Stimulated activated CD8-positive, alpha-beta memory T cell treated with anti-CD3 and anti-CD28 coated beads, Interleukin-7, amount 100 ng/mL, for 1 hour (primary cell): ENCODE measurements at places on chromosomes 2 and 18.

- no peak for DNase-seq
Measured at GRCh38 chr2:199128476-199129229, 329.1 kb downstream of the SATB2 start.

- no peak for DNase-seq
Measured at GRCh38 chr2:186637497-186637800, 47.6 kb downstream of the ITGAV start.

DNA sequence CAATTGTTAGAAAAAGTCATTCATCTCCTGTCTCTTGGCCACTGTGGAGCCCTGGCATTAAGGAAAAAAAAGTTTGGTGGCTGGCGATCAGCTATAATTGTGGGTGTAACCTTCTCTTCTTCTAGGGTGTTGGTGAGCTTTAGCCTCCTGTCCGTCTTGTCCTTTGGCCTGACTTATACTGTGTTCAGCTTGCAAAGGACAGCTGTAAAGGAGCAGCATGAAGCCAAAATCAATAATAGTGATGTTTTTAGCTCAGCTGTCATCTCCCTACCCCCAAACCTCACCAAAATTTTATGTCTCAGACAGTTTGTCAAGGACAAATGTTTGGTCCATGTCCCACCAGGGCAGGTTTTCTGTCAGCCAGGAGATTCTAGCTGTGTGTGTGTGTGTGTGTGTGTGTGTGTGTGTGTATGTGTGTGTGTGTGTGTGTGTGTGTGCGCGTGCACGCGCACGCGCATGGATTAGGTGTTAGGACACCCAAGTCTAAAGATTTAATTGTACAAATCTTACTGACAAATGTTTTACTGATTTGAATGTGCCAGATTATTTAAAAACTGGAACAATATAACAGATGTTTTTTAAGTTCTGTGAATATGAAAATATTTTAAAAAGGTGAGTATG, 109.2 kb downstream of the PTPRM start:
- DNase-seq = no peak

GRCh38 chr18:54247511-54248175, 21.7 kb upstream of the POLI start:
- DNase-seq = no peak

GRCh38 chr18:46728219-46728930, 28.5 kb downstream of the ST8SIA5 start:
- DNase-seq = no peak

DNA sequence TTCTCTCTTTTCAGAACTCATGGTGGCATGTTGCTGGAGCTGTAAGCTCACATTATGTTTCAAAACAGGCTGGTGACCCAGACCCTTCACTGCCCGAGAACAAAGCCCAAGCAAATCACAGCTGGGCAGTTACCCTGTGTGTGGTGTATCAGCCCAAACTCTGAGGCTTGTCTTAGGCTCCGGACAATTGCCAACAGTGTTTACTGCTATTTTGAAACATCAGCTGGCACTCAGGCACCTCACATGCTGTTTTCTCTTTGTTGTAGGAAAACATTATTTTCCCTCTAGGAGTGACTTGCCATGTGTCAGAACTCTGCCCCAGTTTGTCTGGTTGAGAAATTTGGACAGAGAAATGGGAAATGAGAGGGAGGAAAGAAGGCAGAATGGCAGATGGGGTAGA, 237.6 kb upstream of the APCDD1 start:
- no peak for DNase-seq

DNA sequence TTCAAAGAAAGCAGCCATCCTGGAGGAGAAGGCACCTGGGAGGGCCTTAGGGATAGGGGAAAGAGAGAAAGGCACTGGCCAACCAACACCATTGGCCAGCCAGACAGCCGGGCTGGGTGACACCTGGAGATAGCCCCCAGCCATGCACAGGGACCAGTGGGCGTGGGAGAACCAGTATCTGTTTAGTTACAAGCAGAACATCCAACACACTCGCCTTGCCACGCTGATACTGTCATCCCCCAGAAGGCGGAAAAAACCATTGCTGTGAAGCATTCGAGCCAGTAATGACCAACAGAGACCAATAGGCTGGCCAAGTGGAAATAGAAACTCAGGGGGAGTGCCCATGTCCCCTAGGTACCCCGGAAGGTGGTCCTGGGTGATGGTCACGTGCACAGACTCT, 15.5 kb downstream of the ASPRV1 start:
- DNase-seq = no peak

DNA sequence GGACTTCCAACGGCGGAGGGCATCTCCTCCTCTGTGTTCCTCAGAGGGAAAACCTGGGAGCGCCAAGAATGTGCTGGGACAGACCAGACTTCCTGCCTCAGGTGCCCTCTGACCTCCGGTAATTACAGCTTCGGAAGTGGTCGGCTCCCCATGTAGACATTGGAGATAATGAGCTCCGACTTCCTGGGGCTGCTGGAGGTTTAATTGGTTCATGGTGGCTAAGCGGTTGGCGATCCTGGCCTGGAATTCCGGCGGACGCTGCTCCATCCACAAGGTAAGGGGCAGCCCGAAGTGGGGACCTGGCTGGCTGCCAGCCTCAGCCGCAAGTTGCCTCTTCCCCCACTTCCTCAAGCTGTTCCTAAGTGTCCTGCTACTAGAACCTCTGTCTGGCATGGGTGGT, 83.2 kb upstream of the EPC2 start:
- DNase-seq = no peak

GRCh38 chr2:120921457-120921856, 185.8 kb downstream of the GLI2 start:
- DNase-seq = no peak

- DNase-seq = no peak
Measured at GRCh38 chr2:190927301-190927700, 46.7 kb downstream of the GLS start.

GRCh38 chr2:10283106-10284062, 19.3 kb upstream of the HPCAL1 start:
- no peak for DNase-seq

- DNase-seq = no peak
Measured at GRCh38 chr2:239442192-239442591, 41.4 kb upstream of the HDAC4 start.

GRCh38 chr2:85681372-85681763, 12.8 kb upstream of the GNLY start:
- DNase-seq = no peak

GRCh38 chr2:106065983-106066820, 127.9 kb downstream of the UXS1 start:
- DNase-seq = no peak

- no peak for DNase-seq
Measured at GRCh38 chr2:196409376-196409775, 230.1 kb upstream of the CCDC150 start.

DNA sequence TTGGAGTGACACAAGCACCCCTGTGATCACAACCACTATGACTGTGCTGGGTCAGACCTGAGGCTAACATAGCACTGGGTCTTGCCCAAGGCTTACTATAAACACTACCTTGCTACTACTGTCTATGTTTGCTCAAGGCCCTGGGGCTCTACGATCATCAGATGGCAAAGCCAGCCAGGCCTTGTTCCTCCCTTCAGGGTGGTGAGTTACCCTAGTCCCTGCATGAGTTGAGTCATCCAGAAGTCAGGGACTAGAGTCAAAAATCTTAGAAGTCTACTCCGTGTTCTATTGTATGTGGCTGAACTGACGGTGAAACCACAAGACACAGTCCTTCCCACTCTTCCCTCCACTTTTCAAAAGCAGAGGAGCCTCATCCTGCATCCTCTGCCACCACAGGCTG, 551.2 kb upstream of the FSIP2 start:
- DNase-seq = no peak

- DNase-seq = no peak
Measured at GRCh38 chr2:84888401-84889276, 7.8 kb upstream of the TRABD2A start.

DNA sequence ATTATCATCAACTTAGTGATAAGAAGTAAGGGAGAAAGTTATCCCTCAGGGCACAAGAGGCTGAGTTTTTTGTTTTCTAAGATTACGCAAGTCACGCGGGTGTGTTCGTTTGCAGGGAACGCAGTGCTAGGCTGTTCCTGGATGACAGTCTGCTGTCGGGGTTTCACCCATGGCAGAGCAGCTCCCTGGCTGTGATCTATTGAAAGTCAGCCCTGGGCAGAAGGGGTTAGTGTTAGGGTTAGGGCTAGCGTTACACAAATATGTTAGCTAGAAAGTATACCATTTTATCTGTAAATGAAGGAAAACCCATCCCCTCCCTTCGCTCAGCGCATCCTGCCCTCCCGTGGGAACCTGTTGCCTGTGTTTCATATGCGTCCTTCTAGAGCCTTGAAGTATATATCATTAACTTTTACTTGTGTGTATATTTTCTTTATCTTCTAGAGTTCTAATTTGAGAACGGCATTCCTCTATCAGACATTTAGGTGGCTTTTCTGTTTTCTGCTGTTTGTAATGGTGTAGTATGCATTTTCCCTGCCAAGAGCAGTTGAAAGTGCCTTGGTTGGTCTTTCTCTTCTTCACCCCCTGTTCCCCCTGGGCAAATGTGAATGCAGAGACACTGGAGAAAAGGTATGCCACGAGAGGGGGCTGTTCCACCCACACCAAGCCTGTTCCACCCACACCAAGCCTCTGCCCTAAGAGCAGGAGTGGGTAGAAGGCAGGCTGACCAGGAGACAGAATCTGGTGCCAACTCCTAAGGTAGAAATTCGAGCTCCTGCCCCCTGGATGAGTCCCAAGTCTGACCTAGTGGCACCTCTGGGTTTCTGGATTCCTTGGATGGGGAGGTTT, 47.0 kb downstream of the ARMC9 start:
- DNase-seq = no peak

DNA sequence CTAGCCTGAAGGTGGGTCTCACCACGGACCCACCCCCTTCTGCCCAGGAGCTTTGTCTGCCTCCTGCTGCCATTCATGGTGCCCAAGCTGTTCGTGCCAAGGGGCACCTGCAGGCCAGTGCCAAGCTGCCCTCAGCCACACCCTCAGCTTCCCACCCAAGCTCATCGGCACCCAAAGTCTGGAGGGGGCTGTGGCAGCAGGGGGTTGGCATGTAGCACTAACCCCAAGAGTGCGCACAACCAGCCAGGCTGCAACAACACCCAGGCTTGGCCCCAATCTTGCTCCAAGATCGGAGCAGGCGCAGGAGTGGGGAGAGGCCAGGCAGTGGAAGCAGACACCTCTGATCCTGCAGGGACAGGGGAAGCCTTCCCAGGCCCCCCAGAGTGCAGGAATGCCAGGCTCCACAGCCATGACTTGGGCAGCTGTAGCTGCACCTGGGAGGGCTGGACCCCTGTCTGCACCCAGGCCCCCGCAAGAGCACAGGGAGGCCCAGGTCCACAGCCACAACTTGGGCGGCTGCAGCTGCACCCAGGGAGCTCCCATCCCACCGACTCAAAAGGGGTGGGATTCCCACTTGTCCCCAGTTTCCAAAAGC, 89.9 kb downstream of the ATAD2B start:
- DNase-seq = no peak

- DNase-seq = no peak
Measured at GRCh38 chr2:169260846-169261642, 101.3 kb downstream of the LRP2 start.

- no peak for DNase-seq
Measured at GRCh38 chr2:236308855-236309668, 44.9 kb upstream of the ASB18 start.

GRCh38 chr2:108377401-108377800, 353 bp upstream of the SULT1C4 start:
- DNase-seq = no peak

DNA sequence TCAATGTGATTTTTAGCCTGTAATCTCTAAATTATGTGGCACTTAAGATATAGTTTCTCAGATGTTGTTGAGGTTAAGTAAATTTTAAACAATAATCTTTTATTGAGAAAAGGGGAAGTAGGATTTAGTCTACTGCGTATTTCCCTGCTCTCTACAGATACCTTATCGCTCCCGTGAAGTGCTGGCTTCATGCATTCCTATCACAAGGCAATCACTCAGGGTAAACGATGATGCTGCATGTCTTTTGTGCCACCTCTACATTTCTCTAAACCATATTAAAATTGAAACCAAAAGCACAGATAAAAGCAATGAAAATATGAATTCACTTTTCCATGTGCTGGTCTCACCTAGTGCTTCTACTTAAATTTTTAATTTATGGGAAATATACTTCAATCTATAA, 14.4 kb upstream of the RPE start:
- DNase-seq = no peak

DNA sequence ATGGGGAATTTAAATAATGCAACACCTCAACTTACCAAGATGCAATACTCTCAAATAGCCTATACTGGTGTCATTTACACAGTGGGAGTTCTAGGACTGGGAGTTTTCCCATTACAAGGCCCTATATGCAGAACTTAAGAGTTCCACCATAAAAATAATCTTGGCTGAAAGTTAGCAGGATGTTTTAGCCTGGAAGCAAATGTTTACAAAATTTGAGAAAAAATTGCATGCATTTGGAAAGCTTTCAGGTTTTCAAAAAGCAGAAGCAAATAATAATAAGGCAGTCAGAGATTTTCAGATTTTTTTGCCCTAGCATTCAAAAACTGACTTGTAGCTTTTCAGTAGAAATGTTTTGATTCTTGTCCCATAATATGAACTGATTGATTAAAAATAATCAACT, 397.3 kb downstream of the ARHGAP15 start:
- no peak for DNase-seq

- no peak for DNase-seq
Measured at GRCh38 chr2:188909036-188909435, 65.1 kb upstream of the COL3A1 start.

GRCh38 chr2:64837925-64838641, 151.1 kb upstream of the SLC1A4 start:
- DNase-seq = no peak

DNA sequence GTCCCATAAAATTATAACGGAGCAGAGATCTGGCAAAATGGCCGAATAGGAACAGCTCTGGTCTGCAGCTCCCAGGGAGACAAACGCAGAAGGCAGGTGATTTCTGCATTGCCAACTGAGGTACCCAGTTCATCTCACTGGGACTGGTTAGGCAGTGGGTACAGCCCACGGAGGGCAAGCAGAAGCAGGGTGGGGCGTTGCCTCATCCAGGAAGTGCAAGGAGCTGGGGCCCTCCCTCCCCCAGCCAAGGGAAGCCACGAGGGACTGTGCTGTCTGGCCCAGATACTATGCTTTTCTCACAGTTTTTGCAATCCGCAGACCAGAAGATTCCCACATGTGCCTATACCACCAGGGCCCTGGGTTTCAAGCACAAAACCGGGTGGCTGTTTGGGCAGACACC, 22.8 kb downstream of the ICA1L start:
- no peak for DNase-seq

DNA sequence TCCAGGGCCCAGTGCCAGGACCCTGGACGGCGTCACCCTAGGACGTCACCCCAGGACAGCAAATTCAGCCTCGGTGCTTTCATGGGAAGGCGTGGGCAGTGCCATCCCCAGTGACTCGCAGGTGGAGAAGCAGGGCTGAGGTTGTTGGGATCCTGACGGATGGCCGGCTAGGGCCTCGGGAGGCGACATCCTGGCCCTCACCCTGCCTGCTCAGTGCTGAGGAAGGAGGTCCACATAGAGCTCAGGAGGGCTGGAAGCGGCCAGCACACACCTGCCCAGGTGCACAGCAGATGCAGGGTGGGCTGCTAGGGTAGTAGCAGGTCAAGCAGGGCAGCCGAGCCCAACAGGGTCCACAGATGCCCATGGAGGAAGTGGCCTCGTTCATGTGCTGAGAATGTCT, 482.0 kb upstream of the SALL3 start:
- DNase-seq = no peak
